ENCODE measurements at places on chromosomes 1 and 21.

- no peak for DNase-seq
Measured at GRCh38 chr1:108878678-108879077, 1.9 kb downstream of the GPSM2 start.

- peak; percentile 6 for DNase-seq
Measured at GRCh38 chr1:201376464-201377374, 761 bp downstream of the TNNT2 start.

DNA sequence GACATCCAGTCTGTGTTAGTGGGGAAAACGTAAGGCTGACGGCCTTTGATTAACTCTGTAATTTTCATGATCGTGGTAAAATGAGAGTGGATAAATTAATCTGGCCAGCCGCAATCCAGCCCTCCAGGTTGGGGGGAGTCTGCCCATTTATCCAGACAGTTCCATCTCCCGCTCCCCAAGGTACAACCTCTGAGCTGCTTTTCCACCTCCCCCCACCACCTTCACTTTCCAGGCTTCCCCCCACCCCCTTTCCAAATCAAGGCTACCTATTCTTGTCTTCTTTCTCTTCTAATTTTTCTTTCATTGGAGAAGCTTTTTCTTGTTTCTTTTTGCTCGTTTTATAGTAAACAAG lies 6.0 kb downstream of the MIER1 start:
- DNase-seq, result no peak

DNA sequence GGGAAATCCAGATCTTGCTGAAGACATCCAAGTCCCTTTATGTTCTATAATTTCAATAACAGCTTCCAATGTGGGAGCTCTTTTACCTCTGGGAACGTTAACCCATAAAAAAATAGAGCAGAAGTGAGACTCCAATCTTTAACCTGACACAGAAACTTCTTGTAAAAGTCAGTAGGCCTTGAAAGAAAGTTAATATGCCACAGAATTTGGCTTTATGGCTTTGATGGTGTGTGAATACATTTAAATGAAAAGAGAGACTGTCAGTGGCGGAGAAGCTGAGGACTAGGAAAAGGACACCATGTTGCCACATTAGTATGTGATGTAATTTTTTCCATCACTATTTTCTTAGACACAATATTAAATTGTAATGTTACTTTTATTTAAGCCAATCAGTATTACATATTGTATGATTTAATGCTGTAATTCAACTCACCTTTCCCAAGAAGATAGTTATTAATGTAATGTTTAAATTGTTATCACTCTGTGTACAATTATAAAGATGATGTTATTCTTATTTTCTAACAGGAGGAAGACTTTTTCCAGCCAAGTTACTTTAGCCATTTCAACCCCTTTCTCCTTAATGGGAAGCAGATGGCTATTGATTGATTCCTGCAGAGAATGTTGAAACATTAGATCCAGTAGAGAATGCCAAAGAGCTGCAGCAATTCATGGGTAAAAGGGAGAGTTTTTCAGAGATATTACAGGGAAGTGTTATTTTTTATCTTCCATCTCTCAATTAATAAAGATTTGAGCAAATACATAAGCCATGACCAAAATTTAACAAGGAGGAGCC lies 17.5 kb upstream of the CLDN8 start:
- no peak for DNase-seq

DNA sequence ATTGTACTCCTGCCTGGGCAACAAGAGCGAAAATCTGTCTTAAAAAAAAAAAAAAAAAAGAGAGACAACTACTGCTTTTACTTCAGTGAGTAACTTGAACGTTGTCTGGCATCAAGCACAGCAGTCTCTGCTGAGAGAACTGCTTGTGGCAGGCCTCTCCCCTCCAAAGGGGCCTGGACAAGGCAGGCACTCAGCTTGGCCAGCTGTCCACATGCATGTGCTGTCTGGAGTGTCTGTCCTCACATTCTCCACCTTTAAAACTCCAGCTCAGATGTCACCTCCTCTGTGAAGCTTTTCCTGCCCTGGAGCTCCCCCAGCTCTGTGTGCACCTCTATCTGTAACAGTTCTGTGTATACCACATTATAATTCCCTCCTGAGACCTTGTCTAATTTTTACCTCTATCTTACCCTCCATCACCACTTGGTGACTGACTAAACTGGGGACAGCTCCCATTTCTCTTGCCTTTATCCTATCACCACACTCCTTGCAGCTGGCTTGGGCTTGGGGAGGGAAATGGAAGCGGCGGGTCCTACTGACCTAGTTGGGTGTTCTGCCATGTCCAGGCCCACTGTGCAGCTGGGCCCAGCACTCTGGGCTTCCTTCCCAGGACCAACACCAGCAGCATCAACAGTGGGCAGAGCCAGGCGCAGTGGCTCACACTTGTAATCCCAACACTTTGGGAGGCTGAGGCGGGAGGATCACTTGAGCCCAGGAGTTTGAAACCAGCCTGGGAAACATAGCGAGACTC lies 71.4 kb upstream of the ARTN start:
- no peak for DNase-seq

GRCh38 chr1:231338270-231339128 lies at the start of gene SPRTN:
Gene SPRTN, plus strand, starts transcription at chr1:231338293. Its CDS starts 91 bp downstream, at chr1:231338384.
- no peak for DNase-seq

- no peak for DNase-seq
Measured at GRCh38 chr1:200184196-200184595, 156.7 kb downstream of the NR5A2 start.

DNA sequence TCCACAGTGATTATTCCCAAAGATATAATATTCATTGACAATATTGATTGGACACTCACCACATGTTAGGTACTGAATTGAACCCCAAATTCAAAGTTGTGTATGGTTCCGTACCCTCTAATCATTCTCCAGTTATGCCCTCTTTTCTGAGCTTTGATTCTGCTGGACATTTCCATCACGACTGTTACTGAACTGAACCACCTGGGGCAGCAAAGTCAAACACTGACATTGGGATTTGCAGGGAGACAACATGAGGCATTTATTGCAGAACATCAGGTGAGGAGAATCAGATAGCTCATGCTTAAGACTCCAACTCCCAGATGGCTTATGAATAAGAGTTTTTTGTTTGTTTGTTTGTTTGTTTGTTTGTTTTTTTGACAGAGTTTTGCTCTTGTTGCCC lies 420.9 kb downstream of the DISC1 start:
- no peak for DNase-seq

DNA sequence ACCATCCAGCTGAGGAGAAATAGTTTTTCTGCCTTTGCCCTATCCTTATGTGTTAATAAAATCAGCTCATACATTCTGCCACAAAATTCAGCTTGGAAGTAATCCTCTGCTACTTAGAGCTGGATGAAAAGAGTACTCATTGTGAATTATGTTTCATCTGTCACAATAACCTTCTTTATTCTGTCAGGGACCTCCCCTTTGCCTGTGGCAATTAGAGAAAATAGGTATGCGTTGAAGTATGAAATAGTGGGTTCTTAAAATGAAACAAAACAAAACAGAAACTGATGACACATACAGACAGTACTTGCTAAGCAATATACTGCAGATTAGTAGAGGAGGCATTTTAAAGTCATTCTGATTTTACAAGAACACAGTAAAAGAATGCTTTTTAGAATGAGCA lies 578.5 kb downstream of the USP25 start:
- DNase-seq, result no peak

DNA sequence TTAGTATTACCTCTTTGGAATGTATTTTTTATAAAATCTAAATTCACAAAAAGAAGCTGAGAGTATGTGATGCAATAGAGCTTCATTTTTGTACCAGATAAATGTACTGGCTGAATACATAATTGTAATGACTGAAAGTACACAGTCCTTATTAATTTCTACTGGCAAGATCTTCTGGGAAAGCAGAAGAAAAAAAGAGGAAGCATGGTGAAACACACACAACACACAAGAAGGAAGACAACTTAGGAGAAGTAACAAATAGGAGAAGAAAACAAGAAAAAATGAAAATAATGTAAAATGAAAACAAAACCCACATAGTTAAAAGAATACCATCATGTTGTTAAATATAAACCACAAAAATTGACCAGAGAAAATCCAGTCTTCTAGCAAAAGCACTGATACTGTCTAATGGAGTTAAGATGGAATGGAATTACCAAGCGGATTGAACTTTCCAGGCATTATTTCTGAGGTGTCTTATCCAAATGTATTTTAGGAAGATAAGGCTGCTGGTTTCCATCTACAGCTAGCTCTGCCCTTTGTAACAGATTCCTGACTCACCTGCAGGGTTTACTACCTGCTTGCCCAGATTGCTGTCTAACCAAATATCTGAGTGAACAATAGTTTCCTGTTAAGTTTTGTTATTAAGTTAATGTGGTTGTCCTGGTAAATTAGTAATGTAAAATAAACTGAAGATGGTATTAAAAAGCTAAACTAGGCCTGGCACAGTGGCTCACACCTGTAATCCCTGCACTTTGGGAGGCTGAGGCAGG lies 4.5 kb upstream of the COP1 start:
- DNase-seq, result no peak

DNA sequence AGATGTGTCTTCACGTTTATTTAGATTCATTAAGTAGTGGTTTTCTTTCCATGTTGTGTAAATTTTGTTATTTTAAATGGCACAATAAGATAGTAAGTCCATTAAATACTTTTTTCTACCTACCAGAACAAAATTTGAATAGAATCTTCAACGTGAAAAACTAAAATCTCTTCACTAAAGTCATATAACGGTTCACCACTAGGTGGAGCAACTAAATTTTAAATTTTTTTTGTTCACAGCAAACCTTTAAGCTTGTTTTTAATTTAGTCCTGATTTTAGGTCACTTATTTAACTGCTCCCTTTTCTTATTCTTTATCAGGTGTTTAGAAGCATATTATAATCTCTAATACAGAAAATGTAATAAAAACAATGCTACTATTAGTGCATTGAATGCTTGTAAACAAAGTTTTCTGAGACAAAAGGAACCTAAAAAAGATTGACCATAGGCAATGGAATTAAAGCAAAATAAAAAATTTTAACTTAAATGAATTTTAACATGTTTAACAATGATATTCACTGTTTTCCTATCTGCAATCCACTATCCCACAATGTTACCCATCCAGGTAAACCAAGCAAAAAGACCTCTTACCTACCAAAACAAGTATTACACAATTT lies 28.3 kb upstream of the PKN2 start:
- no peak for DNase-seq

- no peak for DNase-seq
Measured at GRCh38 chr1:234833118-234833517, 223.1 kb upstream of the IRF2BP2 start.

GRCh38 chr1:69520326-69520725 lies 47.4 kb upstream of the LRRC7 start:
- DNase-seq, result no peak

GRCh38 chr1:7888248-7889081 lies 35.6 kb upstream of the UTS2 start:
- DNase-seq, result no peak

GRCh38 chr1:92299477-92300150 lies 755 bp downstream of the RPAP2 start:
- DNase-seq, result no peak

DNA sequence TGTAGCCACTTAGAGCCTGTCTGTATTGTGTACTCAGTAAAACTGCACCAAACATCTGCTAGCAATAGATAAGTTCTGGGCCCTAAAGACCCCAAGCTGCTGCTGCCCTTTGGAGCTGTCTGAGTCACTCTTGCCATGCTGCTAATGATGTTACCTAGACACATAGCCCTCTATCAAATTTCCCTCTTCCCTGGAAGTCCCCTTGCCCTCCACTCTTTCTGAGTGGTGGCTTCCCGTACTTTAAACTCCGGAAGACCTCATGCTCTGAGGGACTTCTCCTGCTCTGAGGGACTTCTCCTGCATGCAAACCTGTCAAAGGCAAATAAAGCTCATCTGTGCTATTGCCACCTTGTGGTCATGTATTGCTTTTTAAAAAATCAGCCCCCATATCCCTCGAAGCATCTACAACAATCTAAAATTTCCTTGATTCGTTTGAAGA lies 34.0 kb downstream of the FH start:
- DNase-seq, result no peak

DNA sequence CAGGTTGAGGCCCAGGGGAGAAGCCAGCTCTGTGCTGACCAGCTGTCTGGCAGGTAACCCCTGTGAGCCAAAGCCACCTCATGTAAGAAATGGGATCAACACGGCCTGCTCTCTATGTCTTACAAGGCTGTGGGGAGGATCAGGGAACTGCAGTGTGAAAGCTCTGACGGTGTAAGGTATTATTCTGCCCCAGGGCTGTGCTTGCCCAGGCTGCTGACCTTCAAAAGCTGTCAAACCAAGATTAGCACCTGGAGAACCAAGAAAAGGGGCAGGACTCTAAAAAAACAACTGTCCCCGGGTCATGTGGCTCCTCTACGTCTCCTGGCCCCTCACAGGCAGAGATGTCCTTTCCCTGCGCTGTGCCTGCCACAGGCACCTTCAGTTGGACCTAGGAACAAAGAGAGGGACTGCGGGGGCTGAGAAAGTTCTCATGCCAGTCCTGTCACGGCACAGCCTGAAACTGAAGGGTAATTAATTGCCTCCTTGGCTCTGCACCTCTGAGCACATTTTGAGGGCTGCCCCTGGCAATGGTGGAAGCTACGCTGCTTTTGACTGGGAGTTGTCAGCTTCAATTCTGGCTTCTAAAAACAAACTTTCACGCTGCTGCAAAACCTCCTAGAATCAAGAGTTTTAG lies 77.6 kb downstream of the PGBD5 start:
- no peak for DNase-seq

DNA sequence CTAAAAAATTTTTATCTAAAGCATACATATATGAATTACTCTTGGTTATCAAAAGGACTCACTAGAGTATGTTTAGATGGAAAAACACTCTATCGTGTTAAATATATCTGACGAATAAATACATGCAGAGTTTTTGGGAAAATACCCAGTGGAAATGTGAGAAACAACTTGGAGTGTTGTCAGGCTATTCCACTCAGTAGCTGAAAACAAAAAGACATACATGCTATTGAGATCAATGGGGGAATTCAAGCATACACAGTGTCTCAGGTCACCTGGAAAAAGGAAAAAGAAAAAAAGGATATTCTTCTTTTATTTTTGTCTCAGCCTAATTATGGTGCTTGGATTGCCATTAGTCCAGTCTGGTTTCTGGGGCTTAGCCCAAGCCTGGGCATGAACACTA lies 247.0 kb upstream of the LYPLAL1 start:
- no peak for DNase-seq

DNA sequence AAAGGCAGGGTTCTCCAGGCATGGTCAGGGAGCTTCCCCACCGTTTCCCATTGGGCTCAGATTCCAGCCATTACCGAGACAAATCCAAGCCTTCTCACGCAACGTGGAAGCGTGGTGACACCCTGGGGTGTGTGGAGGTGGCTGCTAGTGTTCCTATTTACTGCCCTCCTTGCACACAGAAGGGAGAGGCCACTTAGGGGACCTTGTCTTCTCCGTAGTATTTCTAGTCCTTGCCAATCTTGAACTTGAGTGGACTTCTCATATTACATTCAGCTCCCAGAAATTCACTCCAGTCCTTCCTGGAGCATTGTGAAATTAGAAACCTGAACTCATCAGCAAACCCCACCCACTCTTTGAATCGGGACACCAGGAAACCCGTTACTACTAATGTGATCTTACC lies 131.6 kb downstream of the AJAP1 start:
- DNase-seq, result no peak

GRCh38 chr1:11703357-11704193 lies 12.1 kb downstream of the DRAXIN start:
- DNase-seq, result no peak

All from activated T-cell treated with anti-CD3 and anti-CD28 coated beads for 48 hours (primary cell).